ENCODE measurements at places on chromosomes 16 and 17. TPM values are rescaled to one million over a fixed set of nuclear protein-coding genes. Genes with fewer than 3 reads are reported as not detected.

- no peak overlapping the region for H3K4me3 ChIP-seq
- H3K27ac ChIP-seq, result no peak overlapping the region
- no peaks in the 10 kb centered on the region for H3K4me1 ChIP-seq
- no peaks in the 10 kb centered on the region for H3K36me3 ChIP-seq
- no peak for DNase-seq
- H3K27me3 ChIP-seq, result no peaks in the 10 kb centered on the region
Measured at GRCh38 chr16:13999071-13999894, 71.8 kb upstream of the MRTFB start.

GRCh38 chr17:79220201-79220712, 145.6 kb downstream of the ENGASE start:
- H3K4me3 ChIP-seq, result no peak overlapping the region
- no peak overlapping the region for H3K27ac ChIP-seq
- H3K27me3 ChIP-seq, result peaks cover 40% of the 10 kb centered on the region
- no peaks in the 10 kb centered on the region for H3K4me1 ChIP-seq

GRCh38 chr16:23060458-23061320, 88.6 kb downstream of the USP31 start:
- no peak overlapping the region for H3K27ac ChIP-seq
- no peak overlapping the region for H3K4me3 ChIP-seq
- DNase-seq, result peak; percentile 91
- H3K27me3 ChIP-seq, result no peaks in the 10 kb centered on the region
- H3K36me3 ChIP-seq, result no peaks in the 10 kb centered on the region

- no peaks in the 10 kb centered on the region for H3K27me3 ChIP-seq
- no peak overlapping the region for H3K27ac ChIP-seq
Measured at GRCh38 chr16:50096791-50097190, 31.0 kb downstream of the HEATR3 start.

GRCh38 chr17:4877089-4877488, 22.2 kb upstream of the C17orf107 start:
- H3K4me1 ChIP-seq, result peaks cover 5% of the 10 kb centered on the region
- no peak overlapping the region for H3K4me3 ChIP-seq
- no peaks in the 10 kb centered on the region for H3K36me3 ChIP-seq
- DNase-seq, result no peak
- H3K27me3 ChIP-seq, result no peaks in the 10 kb centered on the region

Gene PSMB10
- 67.7 TPM for total RNA-seq

Gene KCNJ18
- total RNA-seq, result not detected

DNA sequence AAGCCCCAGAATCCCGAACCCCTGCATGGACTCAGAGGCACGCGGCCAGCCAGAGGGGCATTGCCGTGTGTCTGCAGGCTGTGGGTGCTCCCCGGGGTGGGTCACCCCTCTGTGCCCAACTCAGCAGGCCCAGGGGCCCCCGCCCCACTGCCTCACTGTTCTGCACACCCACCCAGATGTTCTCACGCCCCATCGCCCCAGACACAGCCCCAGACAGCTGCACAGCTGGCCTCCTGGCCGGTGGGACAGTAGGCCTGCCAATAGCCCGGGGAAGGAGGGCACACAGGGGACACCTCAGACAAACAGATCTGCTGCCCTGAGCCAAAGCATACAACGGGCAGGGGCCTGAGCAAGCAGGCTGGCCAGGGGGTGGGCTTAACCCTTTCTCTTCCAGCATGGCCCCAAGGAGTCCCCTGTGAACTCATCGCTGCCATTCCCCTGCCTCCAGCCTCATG, 27.6 kb upstream of the NXPH3 start:
- no peaks in the 10 kb centered on the region for H3K36me3 ChIP-seq
- H3K27me3 ChIP-seq, result no peaks in the 10 kb centered on the region
- DNase-seq, result no peak
- no peak overlapping the region for H3K27ac ChIP-seq

DNA sequence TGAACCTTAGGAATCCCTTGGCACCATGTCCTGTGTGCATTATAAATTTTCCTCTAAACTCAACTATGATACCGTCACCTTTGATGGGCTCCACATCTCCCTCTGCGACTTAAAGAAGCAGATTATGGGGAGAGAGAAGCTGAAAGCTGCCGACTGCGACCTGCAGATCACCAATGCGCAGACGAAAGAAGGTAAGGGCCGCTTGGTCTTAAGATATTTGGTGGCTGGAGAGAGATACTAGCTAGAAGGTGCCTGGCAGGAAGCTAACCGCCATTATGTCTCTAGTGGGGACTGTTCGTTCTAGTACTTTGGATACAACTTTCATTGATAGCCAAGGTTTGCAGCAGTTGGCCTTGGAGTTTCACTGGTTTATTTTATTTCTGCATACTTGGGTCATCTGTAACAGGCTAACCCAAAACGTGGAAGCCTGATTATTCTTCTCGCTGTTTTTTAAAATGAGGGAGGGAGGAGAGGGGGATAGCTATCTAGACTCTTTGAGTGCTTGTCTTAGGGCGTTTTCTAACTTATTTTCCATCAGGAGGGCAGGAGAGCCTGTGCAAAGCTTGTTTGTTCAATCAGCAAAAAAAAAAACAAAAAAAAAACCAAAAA, 1.3 kb downstream of the RBBP6 start:
- no peaks in the 10 kb centered on the region for H3K36me3 ChIP-seq
- H3K27me3 ChIP-seq, result no peaks in the 10 kb centered on the region
- no peak for DNase-seq

DNA sequence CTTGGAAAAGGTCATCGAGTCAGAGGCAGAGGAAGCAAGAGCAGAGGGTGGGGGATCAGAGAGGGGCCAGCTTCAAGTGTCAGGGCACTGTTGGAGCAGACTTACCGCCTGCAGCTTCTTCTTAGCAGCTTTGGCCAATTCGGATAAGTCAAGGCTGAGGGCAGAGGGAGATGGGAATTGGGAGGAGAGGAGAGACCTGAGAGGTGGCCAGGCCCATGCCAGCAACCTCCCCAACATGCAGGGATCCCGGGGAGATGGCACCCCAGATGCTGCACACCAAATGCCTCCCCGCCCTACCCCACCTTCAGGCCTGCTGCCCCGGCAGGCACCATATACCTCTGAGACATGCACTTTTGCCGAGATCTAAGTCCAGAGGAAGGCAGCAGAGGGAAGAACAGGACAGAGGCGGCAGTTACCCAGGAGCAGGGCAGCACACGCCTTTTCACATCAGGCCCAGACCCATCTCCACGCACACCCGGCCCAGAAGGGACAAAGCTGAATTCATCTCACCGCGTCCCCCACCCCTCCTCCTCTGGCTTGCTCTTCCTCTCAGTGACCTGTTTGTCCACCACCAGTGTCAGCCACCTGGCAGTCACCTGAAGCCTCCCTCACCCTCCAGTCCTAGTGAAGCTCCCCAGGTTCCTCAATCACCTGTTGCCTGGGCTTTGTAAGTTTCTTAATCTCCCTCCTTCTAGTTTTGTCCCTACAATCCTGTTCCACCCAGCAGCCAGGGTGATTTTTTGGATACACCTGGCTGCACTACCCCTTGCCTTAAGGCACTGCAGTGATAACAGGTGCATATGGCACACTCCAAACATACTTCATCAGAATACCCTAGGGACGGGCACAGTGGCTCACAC, 10.4 kb downstream of the TP53I13 start:
- no peak for DNase-seq
- H3K4me1 ChIP-seq, result no peaks in the 10 kb centered on the region
- peaks cover 62% of the 10 kb centered on the region for H3K36me3 ChIP-seq
- H3K27me3 ChIP-seq, result no peaks in the 10 kb centered on the region
- no peak overlapping the region for H3K27ac ChIP-seq

All from adrenal gland (tissue), 19 donors.